ENCODE measurements at places on chromosomes 5 and 9.

- no peak for DNase-seq
Measured at GRCh38 chr9:121038804-121039203, 11.3 kb downstream of the C5 start.

GRCh38 chr9:75858497-75859092, 31.9 kb upstream of the PCSK5 start:
- DNase-seq: no peak

GRCh38 chr9:27489087-27489876, 34.8 kb upstream of the IFNK start:
- DNase-seq: no peak

GRCh38 chr5:172325452-172325851, 41.9 kb upstream of the UBTD2 start:
- no peak for DNase-seq

DNA sequence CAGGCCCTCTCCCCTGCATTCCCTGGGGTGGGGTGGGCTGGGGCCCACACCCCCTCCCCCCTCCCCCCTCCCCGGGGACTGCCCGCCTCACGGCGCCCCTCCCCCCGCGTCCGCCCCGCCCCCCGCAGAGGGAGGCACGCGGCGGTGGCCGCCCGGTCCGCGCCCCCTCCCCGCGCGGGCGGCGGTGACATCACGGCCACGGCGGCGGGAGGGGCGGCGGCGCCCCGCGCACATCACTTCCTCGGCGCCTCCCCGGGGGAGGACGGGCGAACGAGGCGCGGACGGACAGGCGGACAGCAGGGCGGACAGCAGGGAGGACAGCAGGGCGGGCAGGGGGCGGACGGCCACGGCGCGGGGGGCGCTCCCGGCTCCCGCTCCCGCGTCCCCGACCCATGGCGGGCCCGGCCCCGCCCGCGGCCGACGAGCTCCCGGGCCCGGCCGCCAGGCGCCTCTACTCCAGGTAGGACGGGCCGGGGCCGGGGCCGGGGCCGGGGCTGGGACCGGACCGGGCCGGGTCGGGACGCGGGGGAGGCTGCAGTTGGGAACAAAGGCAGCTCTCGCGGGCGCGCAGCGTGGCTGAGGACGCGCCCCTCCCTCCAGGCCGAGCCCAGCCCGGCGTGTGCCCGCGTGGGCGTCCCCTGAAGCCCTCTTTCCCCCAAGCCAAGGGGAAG, at the start of gene GPSM1:
TSS of gene GPSM1 (plus strand) at position 236 of the 671 bp plus-strand sequence. CDS start at position 393, 157 bp downstream.
- DNase-seq: peak; percentile 98

GRCh38 chr5:69276422-69277174, 41.9 kb downstream of the CDK7 start:
- no peak for DNase-seq

GRCh38 chr5:72244862-72245371, 75.1 kb downstream of the MRPS27 start:
- DNase-seq: no peak

GRCh38 chr5:73213566-73213998, 40.6 kb downstream of the TMEM174 start:
- DNase-seq: no peak

- DNase-seq: no peak
Measured at GRCh38 chr5:174175716-174176268, 130.3 kb downstream of the NSG2 start.

DNA sequence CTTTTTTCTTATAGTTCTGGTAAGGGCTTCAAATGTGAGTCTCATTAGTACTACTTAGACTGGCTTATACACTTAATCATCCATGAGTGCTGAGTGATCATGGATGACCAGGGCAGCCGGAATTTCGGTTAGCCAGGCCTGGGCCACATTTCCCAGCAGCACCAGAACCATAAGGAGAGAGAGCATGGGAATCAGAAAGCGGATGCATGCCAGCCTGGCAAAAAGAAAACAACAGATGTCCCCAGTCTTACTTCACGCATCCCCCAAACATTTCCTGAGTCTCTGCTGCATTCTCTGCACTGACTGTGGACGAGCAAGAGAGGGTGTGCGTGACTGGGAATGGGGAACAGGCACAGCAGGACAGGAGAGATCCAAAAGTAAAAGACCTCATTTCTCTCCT, 371.1 kb upstream of the ZNF608 start:
- DNase-seq: no peak

GRCh38 chr5:173753307-173754168, 134.6 kb upstream of the CPEB4 start:
- no peak for DNase-seq

- no peak for DNase-seq
Measured at GRCh38 chr9:68844157-68844556, 139.1 kb downstream of the PIP5K1B start.

DNA sequence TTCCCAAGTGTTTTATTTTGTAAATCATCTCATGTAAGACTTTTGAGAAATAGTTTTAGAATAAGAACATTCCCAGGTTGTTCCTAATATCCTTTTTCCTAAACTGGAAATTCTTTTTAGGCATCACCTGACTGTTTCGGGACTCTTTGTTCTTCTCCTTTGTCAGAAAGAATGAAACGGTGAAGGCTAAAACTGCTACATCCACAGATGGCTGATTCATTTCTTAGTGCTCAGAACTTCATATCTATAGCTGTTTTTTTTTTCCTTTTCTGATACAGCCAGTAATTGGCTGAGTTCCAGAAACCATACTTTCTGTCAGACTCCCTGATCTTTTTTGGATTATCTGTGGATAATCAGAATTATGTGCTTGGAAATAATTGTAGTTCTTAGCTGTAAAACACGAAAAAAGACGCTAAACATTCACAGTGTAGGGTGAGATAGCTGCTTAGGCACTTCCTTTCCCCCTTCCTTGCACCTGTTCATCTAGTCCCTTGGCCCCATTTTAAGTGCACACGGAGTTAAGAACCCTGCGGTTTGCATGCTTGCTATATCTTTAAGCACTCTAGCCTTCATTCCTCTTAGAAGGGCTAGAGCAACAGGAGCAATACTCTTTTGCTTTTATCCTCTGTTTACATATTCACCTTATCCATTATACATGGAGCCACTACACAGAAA, 283.9 kb downstream of the PJA2 start:
- no peak for DNase-seq

DNA sequence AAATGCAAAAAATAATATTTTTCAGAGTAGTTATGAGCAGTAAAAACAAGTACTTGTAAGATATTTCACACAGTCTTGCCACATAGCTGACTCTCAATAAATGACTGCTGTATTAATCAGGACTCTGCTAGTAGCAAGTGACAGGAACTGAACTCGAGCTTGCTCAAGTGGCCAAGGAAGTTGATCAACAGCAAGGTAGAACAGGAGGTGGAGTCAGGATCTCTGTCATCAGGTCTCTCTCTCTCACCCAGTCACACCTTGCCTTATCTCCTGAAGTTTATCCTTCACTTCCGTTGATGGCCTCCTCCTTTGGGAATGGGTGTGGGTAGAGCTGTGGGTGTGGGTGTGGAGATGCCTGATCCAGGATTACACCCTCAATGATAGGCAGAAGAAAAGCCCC, 107.0 kb downstream of the GPBP1 start:
- no peak for DNase-seq

DNA sequence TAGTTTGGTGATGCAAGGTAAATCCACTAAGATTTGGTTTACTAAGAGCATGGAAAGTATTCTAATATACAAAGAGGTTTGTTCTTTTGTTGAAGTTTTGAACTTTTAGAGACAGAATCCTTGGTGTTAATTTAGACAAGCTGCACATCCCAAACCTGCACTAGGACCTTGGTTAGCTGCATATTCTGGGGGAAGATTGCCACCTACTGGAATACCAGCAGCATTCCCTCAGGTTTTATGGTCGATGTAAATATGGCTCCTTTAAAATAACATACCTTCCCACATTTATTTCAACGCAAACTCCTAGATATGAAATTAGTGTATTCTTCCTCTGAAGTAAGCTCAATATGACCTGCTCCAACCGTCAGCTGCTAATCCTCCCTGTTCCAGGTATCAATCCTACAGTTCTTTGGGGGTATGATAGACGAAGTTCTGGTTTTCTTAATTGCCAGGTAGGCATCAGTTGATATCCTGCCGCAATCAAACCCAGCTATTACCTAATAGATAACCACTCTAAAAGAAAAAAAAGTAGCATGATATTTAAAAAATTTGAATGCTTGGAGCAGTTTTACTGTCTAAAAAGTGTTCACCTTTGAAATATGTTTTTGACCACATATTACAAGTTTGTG, 624.1 kb downstream of the ISL1 start:
- DNase-seq: no peak

- DNase-seq: no peak
Measured at GRCh38 chr9:6034954-6035353, 19.5 kb upstream of the RANBP6 start.

DNA sequence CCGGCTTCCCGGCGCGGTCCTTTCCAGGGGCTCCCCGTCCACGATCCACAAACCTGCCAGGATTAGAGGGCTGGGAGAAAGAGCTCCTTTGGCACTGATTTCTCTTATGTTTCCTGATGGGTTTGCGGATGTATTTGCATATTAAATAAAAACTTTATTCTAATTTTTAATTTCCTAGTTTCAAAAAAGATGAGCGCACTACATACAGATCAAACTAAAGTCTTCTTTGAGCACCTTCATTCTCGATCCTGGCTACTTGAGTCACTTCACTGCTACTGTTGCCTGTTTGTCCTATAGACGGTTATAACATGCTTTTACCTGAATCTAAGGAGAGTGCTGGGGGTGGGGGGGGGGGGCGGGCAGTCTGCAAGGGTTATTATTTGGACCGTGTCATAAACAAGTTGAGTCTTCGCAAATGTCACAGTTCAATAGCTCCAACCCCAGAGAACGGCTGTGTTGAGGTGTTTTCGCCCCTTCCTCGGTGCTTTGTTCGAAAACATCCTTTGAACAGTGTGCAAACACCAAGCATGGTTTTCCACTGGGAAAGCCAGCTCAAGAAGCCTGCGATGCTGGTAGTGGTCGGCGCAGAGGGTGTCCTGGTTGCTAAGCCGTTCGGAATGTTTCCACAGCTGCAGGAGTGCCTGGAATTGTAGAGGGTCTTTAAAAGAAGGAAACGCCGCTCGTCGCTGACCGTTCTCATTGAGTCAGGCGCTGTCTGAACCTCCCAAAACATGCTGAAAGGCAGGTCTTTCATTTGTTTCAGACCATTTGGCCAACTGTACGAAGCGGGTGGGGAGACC, 1.1 kb upstream of the STK10 start:
- DNase-seq: no peak

DNA sequence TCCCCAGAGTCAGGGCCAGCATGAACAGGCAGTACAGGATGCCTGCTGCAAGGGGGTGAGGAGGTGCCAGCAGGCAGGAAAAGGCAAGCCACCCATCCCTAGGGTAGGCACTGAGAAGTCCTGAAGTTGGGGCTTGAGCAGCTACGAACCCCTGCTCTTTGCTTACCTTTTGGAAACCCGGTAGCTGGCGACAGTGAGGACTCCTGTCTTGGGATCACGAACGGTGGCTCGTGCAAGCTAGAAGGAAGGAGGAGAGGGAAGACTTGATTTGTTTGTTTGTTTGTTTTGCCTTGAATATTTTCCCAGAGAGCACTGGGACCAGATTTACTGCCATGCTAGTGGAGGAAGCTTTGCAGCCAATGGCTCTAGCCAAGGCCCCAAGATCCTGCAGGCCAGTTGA, 23.7 kb downstream of the P4HA2 start:
- DNase-seq: no peak

- no peak for DNase-seq
Measured at GRCh38 chr5:132207778-132208177, 19.9 kb downstream of the P4HA2 start.

DNA sequence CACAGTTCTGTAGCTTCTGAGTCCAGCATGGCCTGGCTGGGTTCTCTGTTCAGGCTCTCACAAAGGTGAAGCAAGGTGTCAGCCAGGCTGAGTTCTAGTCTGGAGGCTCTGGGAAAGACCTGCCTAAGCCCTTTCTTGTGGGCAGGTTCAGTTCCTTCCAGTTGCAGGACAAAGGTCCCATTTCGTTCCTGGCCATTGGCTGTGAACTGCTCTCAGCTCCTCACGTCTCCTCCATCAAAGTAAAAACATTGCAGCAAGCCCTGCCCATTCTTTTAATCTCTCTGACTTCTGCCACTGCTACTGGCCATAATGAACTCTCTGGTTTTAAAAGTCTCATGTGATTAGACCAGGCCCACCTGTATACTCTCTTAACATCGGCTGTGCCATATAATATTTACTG, 61.6 kb upstream of the BARX1 start:
- no peak for DNase-seq

GRCh38 chr5:1570975-1571374, 47.2 kb upstream of the LPCAT1 start:
- no peak for DNase-seq

DNA sequence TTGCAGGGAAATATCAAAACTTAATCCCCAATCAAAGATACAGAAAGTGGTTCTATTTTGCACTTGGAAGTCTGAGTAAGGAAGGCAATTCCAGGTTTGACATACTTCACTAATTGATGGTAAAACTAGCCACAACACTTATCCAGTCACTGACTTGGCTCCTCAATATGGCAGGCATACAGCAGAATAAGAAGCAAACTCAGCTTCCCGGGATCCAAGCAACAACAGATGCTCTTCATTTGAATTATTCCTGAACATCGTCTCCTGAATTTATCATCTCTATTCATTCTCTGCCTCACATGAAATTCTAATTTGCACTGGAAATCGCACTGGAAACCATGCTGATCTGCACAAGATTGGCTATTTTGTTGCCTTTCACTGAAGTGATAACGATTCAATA, 629.6 kb downstream of the PRELID2 start:
- no peak for DNase-seq

- peak; percentile 20 for DNase-seq
Measured at GRCh38 chr5:74640954-74641734, 616 bp upstream of the ENC1 start.

GRCh38 chr9:79745752-79746336, 174.1 kb downstream of the TLE4 start:
- no peak for DNase-seq

GRCh38 chr9:68648971-68649370, 56.1 kb upstream of the PIP5K1B start:
- no peak for DNase-seq

GRCh38 chr5:177116631-177117373, 16.8 kb upstream of the NSD1 start:
- peak; percentile 96 for DNase-seq

DNA sequence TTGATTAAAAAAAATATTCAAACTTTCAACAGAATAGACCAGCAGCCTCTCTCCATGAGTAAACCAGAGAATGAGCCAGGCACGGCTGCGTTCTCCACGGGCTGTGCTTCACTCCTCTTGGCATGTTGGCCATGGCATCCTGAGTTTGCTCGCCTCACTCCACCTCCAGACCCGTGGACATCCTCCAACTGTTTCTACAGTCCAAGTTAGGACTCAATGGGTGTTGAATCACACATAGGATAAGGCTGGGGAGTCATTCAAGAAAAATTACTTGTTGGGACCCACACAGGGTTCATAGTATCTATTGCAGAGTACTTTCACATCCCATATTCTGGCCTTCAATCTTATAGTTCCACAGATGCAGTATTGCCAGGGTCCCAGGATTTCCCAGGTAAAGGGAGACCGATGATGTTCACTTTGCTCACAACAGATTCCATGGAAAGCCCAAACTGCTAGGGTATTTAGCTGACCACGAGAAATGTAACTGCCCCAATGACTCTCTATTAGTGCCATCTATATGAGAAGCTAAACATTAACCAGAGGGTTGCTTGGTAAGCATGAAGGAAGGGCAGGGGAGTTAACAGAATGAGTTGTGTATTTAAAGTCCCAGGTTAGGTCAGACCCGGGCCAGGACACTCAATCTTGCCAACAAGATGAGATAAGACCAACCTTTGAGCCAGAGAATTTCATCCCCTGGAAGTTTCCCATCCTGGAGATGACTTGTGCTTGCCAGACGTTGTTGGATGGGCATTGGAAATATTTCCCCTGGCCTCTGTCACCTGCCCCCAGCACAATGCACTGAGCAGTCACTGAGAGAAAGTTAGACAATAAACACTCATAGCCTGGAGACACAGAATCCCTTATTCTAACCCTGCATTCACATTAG, 19.7 kb upstream of the GDA start:
- no peak for DNase-seq
